ENCODE measurements at places on chromosomes 6 and 20.

DNA sequence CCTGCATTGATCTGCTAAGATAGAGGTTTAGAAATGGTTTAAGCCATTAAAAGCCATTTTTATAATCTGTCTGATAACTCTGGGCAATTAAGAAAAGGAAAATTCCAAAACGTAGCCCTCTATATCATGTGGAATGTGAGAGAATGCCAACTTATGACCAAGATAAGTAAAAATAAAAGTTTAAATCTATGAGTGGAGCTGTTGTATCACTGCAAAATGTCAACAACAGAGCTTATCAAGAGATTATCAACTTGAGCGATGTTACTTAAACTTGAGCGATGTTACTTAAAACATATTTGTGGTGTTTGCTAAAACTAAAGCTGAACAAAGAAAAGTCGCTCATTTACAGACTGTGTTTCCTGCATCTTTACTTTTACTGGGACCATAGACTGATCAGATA lies 46.9 kb upstream of the SCML4 start:
- peaks cover 27% of the 10 kb centered on the region for H3K36me3 ChIP-seq
- no peak overlapping the region for H3K4me3 ChIP-seq
- no peak for DNase-seq
- H3K27ac ChIP-seq, result no peak overlapping the region
- H3K27me3 ChIP-seq, result no peaks in the 10 kb centered on the region
- peaks cover 21% of the 10 kb centered on the region for H3K4me1 ChIP-seq

DNA sequence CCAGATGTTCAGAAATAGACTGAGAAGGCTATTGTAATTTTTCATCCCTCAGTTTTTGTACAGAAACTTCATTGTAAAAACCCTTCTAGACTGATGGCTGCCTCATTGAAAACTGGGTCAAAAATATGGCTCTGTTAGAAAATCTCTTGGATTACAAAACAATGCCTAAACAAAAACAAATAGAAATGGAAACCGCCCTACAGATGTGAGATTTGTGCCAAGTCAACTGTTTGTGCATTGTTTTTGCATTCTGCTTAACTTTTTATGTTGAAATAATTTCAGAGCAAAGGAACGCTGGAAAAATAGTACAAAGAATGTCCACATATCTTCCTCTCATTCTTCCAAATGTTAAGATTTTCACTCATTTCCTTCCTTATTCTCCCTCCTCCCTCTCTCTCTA lies 425.1 kb downstream of the FOXA2 start:
- DNase-seq, result no peak
- no peak overlapping the region for H3K4me3 ChIP-seq
- no peaks in the 10 kb centered on the region for H3K36me3 ChIP-seq
- no peak overlapping the region for H3K27ac ChIP-seq
- H3K27me3 ChIP-seq, result no peaks in the 10 kb centered on the region

- no peak overlapping the region for H3K27ac ChIP-seq
- DNase-seq, result no peak
- peaks cover 12% of the 10 kb centered on the region for H3K4me1 ChIP-seq
- H3K36me3 ChIP-seq, result no peaks in the 10 kb centered on the region
- no peaks in the 10 kb centered on the region for H3K27me3 ChIP-seq
- H3K4me3 ChIP-seq, result no peak overlapping the region
Observed at GRCh38 chr6:80250391-80250997, 144.0 kb downstream of the BCKDHB start.

DNA sequence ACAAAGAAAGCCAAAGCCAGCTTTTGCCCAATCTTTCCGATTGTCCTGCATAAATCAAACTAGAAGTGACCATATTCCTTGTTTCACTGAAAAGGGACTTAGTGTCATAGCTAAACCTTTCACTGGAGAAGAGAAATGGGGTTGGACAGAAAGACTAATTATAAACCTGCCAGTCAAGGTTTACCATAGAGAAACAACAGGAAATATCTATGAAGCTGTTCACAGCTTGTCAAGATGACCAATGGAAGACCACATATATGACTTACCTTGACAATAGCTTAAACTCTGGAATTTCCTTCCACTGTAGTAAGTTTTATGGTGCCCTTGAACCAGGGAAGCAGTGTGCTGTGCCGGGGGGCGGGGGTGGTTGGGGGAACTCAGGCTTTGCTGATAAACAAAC lies 107.7 kb upstream of the PHACTR1 start:
- no peaks in the 10 kb centered on the region for H3K4me1 ChIP-seq
- DNase-seq, result no peak
- no peak overlapping the region for H3K27ac ChIP-seq
- H3K27me3 ChIP-seq, result peaks cover 11% of the 10 kb centered on the region

GRCh38 chr20:50918403-50918802 lies 12.8 kb downstream of the ADNP start:
- H3K4me3 ChIP-seq, result no peak overlapping the region
- H3K27ac ChIP-seq, result peak overlapping the region; percentile 26

Measured in activated CD8-positive, alpha-beta T cell treated with anti-CD3 and anti-CD28 coated beads for 36 hours (primary cell).